AG09319 (cell line): ENCODE measurements at places on chromosomes 2 and 18.

GRCh38 chr2:239229545-239230279, 171.1 kb downstream of the HDAC4 start:
- no peak for DNase-seq

DNA sequence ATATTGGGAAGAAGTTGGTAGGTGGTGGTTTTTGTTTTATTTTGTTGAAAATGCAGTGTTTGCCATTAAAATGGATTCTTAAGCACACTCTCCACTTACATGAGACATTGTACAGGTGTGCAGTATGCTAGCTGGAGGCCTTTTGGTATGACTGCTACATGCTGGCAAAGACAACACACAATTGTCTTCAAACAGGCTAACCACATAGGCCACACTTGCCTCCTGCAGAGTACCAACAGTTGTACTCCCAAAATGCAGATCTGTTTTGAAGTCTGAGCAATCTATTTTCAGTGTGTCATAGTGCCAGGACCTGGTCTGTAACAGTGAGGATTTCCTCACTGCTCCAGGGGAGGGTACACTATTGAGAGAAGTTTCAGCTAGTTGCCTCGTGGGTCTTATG, 213.6 kb downstream of the ZRANB3 start:
- no peak for DNase-seq

- no peak for DNase-seq
These were observed 64.4 kb downstream of the TRABD2A start for GRCh38 chr2:84816426-84817026.

DNA sequence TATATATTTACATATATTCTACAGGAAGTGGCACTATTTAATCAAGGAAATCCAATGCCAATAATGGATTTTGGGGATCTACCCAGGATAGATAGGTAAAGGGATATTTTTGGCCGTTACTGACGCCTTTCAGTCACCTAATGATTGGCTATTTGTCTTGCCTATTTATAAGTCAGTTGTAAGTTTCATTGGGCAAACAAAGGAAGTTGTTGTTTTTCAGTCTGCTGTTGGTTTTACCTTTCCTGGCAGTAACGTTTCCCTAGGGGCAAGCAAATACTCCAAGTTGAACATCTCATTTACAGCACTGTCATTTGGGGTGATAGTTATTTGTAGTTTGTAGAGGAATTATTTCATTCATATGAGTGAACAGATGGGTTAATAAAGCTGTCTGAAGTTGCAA, 17.0 kb upstream of the LANCL1 start:
- no peak for DNase-seq

DNA sequence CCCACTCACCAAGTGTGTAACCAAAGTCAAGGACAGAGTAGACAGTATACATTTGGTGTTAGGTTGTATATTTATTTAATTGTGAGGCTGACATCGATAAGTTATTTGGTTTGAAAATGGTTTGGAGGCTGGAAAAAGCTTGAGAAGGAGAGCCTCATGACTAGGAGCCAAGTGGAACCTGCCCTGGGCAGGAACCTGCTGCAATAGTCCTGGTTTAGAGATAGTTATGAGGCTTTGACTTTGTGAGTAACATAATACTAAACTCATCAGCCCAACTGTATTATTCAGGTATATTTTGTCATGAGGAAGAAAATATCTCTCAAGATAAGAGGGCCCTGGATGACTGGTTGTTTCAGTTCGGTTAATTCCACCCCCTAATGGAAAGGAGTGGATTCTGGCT, 234.3 kb upstream of the CYRIA start:
- no peak for DNase-seq

- DNase-seq = no peak
These were observed 94.0 kb downstream of the BIRC6 start for GRCh38 chr2:32450851-32451250.

GRCh38 chr18:65278939-65279667, 471.7 kb upstream of the CDH7 start:
- DNase-seq = no peak

DNA sequence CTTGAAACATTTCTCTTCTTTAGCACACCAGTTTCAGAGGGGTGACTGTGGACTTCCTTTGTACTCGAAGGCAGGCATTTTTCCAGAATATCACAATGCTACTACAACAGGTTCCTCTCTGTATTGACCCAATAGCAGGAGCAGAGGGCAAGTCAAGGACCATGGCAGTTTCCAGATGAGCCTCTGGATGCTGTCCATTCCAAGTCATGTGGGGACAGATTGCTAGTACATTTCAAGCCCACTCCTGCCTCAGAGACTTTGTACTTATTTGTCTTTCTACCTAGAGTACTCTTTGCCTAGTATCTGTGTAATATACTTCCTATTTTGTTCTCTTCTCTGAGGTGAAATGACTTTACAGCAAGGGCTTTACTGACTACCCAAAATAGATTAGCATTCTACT, 373.9 kb downstream of the PIK3C3 start:
- no peak for DNase-seq

- DNase-seq = no peak
These were observed 32.1 kb upstream of the SPAG16 start for GRCh38 chr2:213252206-213252605.

DNA sequence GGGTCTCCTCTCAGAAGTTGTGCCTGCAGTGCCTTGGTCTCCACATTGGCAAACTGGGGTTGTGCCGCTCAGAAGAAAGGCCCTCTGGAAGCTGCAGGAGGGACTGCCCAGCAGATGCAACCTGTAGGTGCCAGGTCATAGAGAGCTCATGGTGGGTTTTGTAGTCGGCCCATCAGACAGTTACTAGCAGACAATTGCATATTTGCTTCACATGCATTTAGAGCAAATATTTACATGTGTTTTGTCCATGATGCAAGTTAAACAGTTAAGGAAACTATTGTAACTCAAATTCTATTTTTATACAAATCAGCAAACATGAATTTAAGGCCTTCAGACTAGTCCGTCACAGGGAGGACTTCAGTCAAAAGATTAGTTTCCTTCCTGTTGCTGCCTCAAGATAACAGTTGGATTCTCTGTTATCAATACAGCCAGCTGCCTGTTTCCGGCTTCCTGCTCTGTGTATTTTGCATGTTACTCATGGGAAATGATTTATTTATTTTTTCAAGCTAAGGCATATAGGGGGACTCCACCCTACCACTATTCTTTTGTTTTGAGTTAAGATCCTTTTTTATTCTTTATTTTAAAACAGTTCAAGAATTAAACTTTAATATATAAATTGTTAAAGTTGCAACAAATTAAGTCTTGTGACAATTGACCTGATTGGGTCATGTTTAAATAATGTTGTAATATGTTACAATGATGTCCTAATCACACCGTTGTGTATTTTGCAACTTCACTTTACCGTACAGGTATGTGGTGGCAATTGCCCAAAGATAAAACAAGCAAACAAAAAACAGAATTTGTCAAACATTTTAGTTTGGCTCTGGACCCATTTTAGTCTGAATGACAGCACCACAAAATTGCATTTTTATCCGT, 133.5 kb downstream of the SPTBN1 start:
- DNase-seq = no peak

GRCh38 chr2:73939419-73939818, 12.7 kb downstream of the DGUOK start:
- DNase-seq = no peak

GRCh38 chr2:215845839-215846586, 167.3 kb downstream of the MREG start:
- DNase-seq = no peak

DNA sequence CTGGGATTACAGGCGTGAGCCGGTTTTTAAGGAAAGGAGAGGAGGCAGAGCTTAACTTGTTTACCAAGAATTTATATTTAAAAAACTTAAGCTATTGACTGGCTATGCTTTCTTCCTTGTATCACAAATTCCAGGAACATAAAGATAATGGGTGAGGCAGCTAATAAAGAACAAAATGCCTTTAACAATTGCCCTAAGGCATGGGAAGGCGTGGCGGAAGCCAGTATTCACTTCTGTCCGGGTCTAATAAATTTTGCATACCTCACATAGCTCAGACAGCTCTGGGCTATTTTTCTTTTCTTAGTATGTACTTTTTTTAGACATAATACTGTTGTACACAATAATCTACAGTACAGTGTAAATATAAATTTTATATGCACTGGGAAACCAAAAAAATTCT, 1.0 kb upstream of the LDAH start:
- no peak for DNase-seq

DNA sequence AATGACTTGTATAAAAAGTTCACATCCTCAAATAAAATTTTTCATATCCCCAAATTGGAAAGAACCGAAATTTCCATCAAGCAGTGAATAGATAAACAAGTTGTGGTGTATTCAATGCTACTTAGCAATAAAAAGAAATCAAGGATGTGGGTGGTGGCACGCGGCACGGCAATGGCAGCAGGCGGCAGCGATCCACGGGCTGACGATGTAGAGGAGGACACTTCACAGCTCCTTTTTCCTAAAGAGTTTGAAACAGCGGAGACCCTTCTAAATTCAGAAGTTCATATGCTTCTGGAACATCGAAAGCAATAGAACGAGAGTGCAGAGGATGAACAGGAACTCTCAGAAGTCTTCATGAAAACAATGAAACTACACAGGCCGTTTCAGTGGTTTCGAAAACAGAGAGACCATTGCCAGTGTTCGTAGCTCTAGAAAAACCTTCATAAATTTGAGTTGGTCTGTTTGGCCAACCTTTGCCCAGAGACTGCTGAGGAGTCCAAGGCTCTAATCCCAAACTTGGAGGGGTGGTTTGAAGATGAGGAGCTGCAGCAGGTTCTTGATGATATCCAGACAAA, 9.8 kb upstream of the IL36A start:
- no peak for DNase-seq

DNA sequence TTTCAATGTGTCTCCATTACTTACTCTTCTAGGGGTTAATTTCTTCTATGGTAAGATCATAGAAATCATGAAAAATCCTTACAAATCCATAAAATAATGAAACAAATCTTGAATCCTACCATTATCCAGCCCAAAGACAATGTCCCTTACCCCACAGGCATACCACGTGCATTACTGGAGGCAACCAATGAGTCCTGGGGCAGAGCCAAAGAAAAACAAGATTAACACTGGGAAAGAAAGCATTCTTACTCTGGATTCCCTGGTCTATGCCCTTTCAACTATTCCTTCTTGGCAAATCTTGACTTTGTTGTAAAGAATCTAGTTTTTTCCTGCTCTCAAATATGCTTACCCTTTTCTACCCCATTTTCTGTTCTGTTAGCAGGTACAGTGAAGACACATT, 3.1 kb upstream of the GALNT1 start:
- no peak for DNase-seq

DNA sequence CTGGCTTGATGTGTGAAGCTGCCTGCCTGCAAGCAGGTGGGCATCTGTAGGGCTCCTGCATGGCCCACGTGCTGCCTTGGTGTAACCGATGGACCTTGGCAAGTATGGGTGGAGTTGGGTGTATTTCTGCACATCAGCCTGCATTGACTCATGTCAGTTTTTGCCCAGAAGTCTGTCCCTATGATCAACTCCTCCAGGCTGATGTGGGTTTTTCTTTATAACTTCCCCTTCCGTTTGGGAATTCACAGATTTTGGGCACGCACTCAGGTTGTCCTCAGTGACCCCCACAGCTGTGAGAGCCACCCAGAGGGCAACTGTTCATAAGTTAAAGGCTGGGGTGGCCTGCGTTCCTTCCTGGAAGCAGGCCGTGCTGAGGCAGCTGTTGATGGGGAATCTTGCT, 123.3 kb downstream of the NCK2 start:
- no peak for DNase-seq

DNA sequence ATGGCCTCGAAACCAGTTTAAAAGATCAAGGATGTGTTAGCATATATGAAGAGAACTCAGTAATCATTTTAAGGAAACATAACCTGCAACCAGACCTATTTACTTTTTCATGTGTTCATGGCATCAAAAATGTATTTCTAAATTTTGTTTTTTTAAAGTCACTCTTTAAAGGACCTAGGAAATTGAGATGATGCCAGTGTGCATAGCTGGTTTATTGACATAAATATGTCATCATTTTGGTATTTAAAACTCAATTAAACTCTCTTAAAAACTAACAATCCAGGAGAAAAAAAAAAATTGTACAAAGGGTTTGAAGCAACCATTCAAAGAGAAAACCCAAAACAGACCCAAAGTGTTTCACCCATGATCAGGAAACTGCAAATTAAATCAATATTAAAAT, 198.9 kb upstream of the RND3 start:
- DNase-seq = no peak

DNA sequence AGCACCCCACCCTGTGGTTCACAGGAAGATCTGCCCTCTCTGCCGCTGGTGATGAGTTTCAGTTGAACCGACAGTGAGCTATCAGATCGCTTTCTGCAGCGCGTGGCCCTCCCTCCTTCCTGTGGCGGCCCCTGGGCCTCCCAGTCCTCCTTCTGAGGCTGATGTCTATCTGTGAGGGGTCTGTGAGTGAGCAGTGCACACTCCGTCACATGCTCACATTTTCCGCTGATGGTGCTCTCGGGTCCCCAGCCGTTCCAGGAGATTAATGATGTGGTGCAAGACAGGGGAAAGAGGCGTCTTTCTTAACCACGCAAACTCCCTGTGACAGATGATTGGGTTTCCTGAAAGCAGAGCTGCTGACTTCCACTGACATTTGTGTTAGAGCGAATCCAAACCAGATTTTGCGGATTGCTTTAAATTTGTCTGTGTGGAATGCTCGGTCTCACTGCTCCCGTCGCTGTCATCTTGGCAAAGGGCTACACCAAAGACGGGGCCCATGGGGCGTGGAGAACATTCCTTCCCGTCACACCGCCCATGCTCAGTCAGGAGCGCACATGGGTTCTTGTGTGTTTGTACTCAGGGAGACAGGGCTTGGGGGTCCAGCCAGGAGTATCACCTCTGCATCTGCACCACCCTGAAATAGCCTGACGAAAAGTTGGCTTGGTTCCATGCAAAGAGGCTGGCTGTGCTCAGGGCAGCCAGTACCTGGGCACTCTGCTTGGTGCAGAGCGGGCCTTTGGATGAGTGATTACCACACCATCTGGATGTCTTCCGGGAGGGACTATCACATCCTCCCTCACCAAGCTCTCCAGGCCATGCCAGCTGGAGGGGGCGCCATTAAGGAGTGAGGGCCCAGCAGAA, 154.7 kb upstream of the HS6ST1 start:
- no peak for DNase-seq

GRCh38 chr18:52334307-52334706, 5.7 kb upstream of the DCC start:
- no peak for DNase-seq

DNA sequence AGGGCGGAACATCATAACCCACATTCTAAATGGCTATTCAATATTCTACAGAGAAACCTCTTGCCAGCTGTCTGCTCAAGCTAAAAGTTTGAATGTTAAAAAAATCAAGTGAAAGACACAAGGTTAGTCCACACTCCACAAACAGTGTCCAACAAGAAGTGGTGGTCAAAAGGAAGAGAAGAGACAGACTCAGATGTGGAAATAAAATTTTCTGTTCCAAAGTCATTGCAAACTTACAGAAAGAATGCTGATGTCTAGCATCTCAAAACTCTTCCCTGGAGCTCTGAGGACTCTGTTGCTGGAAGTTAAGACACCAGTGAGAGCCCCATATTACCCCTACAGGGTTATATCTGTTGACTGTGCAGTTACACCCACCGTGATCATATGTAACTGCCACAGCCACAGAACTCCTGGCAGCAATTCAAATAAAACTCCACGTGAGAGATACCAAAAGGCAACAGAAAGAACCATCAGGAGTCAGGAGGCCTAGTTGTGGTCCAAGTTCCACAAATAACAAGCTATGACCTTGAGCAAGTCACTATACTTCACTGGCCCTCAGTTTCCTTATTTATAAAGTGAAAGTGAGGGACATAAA, 60.9 kb downstream of the AAK1 start:
- no peak for DNase-seq

GRCh38 chr2:69279211-69279610, 107.8 kb downstream of the GFPT1 start:
- DNase-seq = no peak
